CD8-positive, alpha-beta memory T cell (primary cell): ENCODE measurements at places on chromosomes 1 and 21. TPM values are rescaled to one million over a fixed set of nuclear protein-coding genes. Genes with fewer than 3 reads are reported as not detected.

DNA sequence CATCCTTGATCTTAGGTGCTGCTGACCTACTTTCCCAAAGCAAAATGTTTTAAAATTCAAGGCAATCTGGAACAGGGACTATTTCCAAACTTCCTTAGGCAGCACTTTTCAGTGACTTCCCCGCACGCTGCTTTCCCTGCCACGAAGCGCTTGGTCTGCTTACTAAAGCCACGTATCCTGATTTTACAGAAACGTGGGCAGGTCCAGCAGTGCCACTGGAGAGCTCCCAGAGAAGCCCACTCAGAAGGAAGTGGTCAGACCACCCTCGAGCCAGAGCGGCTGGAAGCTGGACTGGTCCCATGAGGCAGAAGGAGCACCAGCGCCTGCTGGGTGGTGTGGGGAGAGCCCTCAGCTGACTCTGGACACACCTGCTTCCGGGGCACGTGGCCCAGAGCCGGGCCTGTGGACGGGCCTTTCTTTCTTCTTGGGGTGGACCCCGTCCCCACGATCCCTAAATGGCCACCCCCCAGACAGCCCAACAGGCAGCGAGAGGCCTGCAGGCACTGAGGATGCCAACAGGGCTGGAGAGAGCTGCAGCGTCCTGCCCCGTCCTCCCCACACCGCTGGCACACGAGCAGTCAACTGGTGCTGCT lies 23.2 kb downstream of the PTTG1IP start:
- DNase-seq: no peak

DNA sequence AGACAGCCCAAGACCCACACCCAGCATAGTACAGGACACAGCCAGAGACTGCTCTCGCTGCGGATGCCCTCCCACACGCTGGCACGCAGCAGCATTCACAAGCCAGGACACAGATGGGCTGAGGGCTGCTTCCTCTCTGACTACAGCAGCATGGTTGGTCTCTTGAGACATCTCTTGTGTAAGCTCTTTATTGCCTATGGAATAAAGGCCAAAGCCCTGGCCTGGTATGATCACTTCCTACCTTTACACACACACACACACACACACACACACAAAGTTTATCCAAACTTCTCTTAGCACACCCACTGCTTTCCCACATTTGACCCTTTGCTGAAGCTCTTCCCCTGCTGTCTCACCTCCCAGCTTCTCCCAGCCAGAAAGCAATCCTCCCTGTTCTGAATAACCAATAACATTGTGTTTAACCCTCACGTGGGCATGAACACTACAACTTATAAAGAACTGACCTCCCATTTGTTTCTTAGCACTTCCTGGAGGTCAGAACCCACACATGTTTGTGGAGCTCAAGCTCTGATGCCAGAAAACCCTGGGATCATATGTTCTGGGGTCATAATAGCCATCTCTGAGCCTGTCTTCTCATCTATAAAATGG lies 1.2 kb upstream of the LUZP1 start:
- DNase-seq: no peak

DNA sequence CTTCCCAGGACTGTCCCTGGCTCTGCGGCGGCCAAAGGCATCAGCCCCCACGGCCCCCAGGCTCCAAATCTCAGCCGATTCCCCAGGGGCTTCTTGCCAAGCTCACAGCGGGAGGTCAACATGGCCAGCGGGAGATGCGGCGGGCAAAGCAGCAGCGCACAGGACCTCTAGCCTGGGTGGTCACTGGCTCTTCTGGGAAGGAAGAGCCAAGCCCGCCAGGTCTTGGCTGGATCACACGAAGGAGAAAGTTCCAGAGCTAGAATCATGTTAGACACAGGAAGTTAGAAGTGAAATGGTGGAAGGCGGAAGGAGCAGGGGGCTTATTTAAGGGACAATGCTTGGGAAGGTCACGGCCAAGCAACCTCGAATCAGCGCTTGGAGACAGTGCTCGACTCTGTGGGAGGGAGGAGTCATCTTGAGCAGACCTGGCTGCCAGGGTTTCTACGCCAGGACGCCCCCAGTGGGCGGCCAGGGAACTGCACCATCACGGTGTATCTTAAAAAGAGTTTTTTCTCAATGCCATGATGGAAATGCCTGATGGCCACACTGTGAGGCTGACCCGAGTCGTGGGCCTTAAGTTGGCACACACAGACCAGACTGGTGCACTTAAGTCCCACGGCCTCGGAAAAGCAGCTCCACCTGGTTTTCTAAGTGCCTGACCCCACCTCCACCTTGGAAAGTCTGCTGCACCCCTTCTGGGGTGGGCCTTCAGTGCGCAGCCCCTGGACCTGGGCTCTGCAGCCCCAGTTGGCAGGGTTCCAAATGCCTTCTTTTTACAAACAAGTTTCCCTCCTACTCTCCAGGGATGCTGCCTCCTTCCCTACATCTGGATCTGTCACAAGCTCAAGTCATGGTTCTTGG lies 29.3 kb downstream of the SLC66A1 start:
- peak; percentile 75 for DNase-seq

DNA sequence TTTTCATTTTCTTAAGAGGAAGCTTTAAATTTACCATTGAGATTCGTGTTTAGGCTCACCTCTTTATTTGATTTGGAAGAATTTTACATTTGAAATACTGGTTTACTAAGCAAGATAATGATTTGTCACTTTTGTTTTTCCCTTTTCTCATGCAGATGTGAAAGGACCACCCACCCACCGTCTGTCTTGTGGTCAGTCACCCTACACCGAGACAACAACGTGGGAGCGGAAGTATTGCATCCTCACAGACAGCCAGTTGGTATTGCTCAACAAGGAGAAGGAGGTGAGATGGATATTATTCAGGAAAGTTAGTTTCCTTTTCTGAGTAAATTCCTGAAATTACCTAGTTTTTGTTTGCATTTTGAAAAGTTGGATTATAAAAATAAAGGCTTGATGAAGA lies 189.5 kb downstream of the RASAL2 start:
- DNase-seq: no peak

GRCh38 chr1:119288751-119289150 lies 79.8 kb upstream of the HAO2 start:
- no peak for DNase-seq

GRCh38 chr21:44734026-44734745 lies 22.8 kb upstream of the TSPEAR start:
- DNase-seq: no peak

DNA sequence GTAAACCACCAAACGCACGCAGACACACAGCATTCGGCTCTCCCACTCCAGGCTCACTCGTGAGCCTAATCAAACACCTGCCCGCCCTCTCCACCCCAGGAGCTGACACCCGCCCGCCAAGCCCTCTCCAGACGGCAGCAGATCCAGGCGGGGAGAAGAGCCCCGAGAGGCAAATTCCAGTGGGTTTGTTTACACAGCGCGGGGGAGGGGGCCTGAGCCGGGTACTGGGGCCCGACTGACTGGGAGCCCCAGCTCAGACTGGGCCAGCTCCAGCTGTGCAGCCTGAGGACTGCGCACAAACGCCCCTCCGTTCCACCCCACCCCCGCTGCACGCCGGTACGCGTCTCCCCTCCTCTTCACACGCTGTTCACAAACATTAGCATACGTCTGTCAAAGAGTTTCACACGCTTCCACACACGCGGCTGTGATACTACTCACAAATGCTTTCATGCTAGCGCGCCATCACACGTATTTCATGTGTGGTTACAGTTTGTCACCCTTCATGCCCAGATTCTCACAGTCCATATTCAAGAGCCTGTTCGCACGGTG lies 1.0 kb upstream of the EFNA1 start:
- peak; percentile 39 for DNase-seq

DNA sequence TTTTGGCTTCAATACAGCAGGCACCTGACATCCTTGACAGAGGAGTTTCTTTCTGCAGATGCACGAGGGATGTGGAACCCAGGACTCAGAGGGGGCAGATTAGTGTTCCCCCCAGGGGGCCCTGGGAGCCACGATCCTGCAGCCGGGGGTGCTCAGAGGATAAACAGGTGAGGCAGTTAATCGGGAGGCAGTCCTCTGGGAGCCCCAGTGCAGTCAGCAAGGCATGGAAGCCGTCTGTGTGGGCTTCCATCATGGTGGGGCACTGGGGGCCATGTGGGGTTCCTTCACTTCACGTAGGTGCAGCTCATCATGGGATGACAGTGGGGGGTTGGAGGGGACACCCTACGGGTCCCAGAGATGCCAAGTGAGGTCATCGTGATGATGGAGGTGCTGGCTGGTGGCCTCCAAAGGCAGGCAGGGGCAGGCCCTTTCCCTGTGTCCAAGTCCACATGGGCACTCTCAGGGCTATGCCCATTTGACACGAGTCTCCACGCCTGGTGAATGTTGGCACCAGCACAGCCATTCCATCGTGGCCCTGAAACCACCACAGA lies 59.3 kb upstream of the ABCG1 start:
- no peak for DNase-seq

- no peak for DNase-seq
Observed at GRCh38 chr1:39977202-39977601, 22.3 kb downstream of the MFSD2A start.

GRCh38 chr1:156684227-156684782 lies 7.1 kb upstream of the NES start:
- DNase-seq: no peak

DNA sequence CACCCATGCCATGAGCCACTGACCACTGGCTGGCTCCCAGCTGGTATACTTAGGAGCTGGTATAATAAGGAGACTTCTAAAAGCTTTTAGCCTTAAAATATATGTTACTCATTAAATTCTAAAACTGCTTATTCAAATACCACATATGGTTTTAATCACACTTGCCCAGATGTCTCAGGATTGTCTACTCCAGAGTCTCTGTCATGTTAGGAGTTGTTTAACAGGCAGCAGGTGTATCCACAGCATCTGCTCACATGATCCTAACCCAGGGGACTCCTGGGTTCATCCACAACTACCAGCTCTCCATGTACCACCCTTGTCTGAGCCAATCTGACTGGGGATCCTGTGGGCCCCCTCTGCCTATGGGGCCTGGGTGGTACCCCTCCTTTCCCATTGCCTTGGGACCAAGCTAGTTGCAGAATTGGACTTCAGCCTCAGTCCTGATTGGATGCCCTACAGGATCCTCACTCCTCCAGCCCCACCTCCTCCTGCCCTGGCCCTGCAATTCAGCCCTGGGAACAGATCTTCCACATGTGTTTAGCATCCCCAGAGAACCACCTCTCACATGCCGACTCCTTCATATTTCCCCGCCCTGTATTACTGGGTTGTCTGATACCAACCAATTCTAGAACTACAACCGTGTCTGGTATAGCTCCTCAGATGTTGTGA lies 61.3 kb downstream of the BCAR3 start:
- DNase-seq: no peak

DNA sequence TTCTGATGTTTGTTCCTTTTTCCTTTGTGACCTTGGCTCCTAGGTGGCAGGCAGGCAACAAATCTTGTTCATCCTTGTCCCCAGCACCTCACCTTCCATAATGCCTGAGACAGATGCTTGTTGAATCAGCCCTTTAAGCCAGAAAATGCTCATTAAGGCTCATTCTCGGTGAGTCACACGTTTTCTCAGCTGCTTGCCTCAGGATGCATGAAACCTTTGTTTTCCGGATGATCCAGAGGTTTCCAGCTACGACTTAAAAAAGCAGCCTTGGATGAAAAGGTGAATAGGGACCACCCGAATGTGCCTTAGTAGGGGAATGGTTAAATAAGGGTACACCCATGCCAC lies 4.6 kb upstream of the ATP13A2 start:
- DNase-seq: no peak

- no peak for DNase-seq
Observed at GRCh38 chr1:102071451-102071850, 74.7 kb upstream of the OLFM3 start.

- DNase-seq: no peak
Observed at GRCh38 chr1:6657138-6657537, 32.5 kb downstream of the THAP3 start.

- no peak for DNase-seq
Observed at GRCh38 chr1:245987997-245988392, 519.1 kb downstream of the SMYD3 start.

DNA sequence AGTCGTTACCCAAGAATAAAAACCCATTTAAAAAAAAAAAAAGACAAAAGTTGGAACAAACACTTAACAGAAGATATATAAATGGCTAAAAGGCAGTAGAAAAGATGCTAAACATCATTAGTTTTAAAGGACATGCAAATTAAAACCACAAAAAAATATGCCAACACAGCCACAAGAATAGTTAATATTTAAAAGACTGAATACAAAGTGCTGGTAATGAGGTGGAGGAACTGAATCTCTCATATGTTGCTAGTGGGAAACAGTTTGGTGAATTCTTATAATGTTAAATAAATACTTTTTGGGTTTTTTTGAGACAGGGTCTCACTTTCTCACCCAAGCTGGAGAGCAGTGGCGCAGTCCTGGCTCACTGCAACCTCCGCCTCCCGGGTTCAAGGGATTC lies 10.0 kb downstream of the LRRC40 start:
- no peak for DNase-seq

- no peak for DNase-seq
Observed at GRCh38 chr1:30038134-30039025, 685.0 kb downstream of the MATN1 start.

DNA sequence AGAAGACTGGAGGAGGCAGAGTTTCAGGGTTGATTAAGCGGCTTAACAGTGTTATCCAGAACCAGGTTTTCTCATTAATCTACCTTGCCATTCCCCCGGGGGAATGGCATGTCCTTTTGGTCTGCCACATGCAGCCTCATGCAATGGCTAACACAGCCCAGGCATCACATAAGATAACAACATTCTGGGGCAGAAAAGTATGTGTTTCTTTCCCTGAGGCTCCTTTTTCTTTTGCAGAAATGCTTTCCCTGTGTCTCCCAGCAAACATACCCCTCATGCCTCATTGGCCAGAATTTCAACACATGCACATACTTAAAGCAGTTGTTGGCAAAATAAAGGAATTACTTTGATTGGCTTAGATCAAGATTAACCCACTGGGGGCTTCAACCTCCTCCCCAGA lies 98.6 kb downstream of the OMA1 start:
- no peak for DNase-seq

GRCh38 chr1:156662005-156662799 lies 15.0 kb downstream of the NES start:
- DNase-seq: no peak

GRCh38 chr1:25109531-25109951 lies 122.8 kb downstream of the SYF2 start:
- DNase-seq: peak; percentile 6

GRCh38 chr1:202643397-202644218 lies 66.6 kb downstream of the SYT2 start:
- DNase-seq: no peak

- DNase-seq: no peak
Observed at GRCh38 chr1:230105754-230106625, 39.0 kb downstream of the GALNT2 start.

DNA sequence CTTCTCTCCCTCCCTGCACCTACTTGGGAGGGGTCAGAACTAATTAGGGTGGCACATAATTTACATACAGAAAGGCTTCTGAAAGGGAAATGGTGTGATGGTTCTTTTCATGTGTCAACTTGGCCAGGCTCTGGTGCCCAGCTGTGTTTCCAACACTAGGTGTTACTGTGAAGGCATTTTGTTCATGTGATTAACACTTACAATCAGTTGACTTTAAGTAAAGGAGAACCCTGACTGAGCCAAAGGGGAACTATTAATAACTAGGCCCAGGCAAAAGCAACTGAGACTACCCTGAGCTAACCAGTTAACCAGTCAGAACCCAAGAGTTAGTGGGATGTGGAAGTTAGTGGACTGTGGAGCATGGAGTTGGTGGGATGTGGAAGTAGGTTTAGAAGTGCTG lies 114.9 kb downstream of the SEC16B start:
- DNase-seq: no peak

GRCh38 chr1:18047122-18047521 lies 60.5 kb upstream of the IGSF21 start:
- no peak for DNase-seq

The PRDM16 gene
- polyA plus RNA-seq: not detected

The GJA9 gene
- polyA plus RNA-seq: not detected

The THEM4 gene
- 77.0 TPM for polyA plus RNA-seq

The FCRL2 gene
- polyA plus RNA-seq: not detected

The RBM11 gene
- polyA plus RNA-seq: 2.2 TPM

The RGS4 gene
- polyA plus RNA-seq: not detected

The NBPF10 gene
- polyA plus RNA-seq: 0.12 TPM
